Femur (tissue), 1 donor: ENCODE measurements at places on chromosomes 7 and 10.

DNA sequence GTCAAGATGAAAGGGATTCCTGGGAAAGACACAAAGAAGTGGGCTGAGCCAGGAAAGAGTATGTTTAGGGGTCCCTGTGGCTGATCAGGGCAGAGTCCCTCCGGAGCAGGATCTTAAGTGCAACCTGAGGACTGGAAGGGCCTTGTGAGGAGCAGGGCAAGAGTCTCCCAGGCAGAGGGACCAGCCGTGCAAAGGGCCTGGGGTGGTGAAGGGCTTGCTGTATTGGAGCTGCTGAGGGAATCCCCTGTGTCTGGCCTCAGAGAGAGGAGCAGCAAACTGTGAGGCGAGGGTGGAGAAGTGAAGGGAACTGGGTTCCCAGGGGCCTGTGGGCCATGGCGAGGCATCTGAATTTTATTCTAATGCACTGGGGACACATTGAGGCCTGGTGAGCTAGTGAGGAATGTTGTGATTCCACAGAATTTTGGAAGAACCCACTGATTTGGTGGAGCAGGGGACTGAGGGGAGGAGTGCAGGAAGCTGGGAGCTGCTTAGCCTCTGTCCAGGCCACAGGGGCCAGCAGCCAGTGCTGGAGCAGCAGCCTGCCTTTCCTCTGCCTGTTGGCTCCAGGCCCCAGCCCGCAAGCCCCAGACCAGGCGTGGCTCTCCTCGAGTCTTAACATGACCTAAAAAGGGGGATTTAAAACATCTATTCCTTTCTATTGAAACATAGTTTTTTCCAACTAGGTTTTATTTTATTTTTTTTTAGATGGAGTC, 138.4 kb upstream of the IGFBP3 start:
- peak; percentile 80 for DNase-seq

DNA sequence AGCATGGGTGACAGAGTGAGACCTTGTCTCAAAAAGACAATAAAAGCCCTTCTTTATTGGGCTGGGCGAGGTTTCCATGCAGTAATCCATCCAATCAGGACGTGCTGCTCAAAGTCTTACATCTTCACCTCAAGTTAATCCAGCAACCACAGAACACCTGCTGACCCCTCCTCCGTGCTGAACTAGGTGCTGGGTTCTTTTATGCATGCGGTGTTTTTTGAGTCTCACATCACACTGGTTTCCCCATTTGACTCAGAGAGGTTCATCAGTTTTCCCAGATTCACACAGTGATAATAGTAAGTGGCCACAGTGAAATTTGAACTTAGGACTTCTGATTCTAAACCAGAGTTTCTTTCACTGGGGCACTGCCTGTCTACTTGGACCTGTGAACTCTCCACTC, 58.3 kb upstream of the GTF2I start:
- no peak for DNase-seq

DNA sequence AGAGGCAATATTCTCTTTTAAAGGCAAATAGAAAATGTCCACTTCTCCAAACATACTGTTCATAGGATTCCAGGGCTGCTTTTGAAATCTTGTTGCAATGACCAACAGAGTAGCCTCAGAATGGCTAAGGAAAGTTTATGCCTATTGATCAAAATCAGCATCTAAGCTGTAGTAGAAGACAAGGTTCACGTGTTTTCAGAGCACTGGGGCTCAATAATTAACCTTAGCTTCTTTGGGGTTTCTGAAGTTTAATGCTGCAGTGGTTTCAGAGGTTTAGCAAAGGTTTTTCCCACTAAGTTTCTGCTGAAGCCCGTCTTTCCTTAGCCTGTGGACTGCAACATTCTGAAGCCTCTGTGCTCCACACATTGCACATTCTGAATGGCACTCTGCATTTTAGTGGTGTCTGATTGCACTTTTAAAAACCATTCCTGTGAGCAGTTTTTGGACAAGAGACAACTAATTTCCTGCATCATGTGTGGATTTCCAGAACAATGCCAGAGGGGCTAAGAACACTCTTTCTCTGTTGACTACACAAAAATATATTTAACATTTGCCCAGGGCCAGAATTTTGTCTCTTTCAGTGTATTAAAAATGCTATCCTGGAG, 342.5 kb downstream of the PTEN start:
- no peak for DNase-seq

GRCh38 chr10:33982995-33983394, 648.5 kb upstream of the NRP1 start:
- no peak for DNase-seq

DNA sequence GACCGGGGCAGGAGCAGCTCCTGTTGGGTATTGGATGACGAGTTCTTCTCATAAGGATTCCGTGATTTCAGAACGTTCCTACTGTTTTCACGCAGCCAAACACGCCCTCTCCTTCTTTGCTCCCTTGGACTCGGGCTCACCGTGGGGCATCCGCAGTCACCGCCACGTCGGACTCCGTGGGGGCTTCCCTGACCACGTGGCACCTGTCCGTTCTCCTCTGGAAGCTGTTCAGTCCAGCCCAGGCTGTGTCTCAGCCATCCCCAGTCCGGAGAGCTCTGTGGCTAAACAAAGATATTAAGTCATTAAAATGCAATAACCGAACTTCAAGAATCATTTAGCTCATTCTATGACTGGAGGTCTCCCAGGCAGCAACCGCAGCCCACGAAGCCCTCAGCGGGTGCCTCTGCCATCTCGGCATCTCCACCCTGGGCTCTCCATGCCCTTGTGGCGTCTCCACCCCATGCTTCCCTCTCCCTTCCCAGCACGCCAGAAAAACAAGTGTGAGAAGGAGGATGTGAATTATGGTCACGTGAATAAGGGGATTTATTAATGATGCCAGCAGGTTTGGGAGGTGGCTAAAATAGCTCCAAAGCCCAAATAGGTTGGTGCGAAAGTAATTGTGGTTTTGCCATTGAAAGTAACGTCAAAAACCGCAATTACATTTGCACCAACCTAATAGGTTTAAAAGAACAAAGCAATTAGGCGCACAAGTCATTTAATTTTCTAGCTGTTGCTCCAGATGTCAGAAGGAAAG, 224.6 kb upstream of the PPP2R2D start:
- DNase-seq: no peak

- DNase-seq: no peak
Observed at GRCh38 chr7:44771358-44771757, 22.7 kb downstream of the ZMIZ2 start.

GRCh38 chr10:21499701-21500577, 25.5 kb downstream of the SKIDA1 start:
- DNase-seq: peak; percentile 67

DNA sequence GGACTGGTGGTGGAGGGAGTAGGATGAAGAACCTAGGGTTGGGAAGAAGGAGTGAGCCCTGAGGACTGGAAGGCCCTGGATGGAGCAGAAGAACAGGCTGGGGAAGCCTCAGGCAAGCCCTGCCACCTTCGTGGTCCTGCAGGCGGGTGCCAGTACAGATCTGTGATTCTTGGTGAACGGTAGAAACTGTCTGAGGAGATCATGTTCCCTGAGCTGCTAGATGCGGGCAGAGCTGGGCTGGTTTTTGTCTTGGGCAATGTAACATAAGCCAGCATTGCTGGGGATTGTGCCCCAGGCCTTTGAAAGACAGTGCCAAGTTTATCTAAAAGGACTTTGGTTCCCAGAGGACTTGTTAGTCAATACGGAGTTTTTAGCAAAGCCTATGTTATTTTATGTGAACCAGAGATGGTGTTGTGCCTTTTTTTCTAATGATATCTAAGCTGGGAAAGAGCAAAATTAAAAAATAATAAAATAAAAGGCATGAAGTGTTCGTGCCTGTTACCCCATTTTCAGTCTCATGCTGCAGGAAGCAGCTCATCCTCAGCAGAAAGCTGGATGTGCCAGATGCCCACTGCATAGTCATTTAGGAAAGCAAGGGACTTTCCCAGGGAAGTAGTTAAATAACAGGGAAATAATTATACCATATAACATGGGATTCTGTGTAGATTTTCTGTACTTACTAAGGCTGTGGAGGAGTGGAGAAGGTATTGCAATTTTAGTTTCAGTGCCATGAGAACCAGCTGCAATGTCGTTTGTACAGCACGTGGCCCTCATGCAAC, 24.4 kb upstream of the FIGNL1 start:
- no peak for DNase-seq

- no peak for DNase-seq
Observed at GRCh38 chr10:18252086-18252485, 111.9 kb downstream of the CACNB2 start.
